ENCODE measurements at places on chromosomes 12 and 14.

- no peak for DNase-seq
Measured at GRCh38 chr12:71661977-71662530, 1.6 kb downstream of the ZFC3H1 start.

DNA sequence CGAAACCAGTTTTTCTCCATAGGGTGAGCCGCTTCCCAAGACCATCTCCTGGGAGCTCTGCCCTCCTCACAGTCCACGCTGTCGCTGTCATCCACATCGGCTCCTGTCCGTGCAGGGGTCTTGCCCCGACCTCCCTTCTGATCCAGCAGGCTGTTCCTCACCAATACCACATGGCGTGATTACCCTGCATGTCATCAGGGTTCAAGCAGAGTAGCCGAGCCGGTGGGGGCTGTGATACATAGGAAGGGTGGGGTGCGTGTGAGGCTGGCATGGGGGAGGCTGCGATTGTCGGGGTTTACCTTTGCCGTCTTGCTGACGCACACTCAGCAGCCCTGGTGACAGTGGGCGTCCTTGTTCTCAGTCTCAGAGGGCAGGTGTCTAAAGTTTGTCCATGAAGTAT, 17.0 kb downstream of the TEDC1 start:
- DNase-seq = no peak

DNA sequence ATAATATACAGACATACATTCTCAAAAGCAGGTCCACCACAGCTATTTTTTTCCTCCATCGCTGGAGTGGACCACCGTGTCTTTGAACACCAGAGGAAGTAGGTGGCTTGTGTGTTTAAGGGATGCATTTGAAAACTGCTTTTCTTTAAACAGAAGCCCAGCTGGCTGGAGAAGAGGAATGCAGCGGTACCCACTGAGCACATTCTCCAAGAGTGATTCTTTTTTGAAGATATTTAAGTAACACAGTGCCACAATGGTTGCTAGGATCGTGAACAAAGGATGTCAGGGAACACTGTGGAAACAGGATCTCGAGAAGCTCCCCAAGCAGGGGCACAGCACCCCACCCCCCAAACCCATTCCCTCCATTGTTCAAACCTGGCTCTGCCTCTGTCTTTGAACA, 286.6 kb upstream of the PWP1 start:
- DNase-seq = no peak

GRCh38 chr12:112905451-112906089, 1.2 kb upstream of the OAS1 start:
- no peak for DNase-seq

GRCh38 chr14:90093942-90094595, 32.3 kb downstream of the KCNK13 start:
- no peak for DNase-seq

DNA sequence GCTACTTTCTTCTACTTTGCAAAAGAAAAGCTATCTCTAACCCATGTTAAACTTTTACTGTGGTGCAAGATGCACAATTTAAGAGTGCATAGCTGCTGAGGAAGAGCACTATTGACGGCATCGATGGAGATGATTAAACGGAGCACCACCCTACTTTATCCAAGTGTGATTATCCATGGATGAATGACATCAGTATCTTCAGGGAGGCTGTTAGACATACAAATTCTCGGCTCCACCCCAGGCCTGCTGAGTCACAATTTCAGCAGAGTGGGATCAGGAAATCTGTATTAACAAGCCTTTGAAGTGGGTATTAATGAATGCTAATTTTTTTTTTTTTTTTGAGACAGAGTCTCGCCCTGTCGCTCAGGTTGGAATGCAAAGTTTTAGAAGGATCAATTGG, 16.2 kb downstream of the SLC2A14 start:
- no peak for DNase-seq

- DNase-seq = no peak
Measured at GRCh38 chr14:89862856-89863255, 91.7 kb downstream of the EFCAB11 start.

GRCh38 chr12:31651893-31652521, 7.5 kb upstream of the ETFBKMT start:
- no peak for DNase-seq

- no peak for DNase-seq
Measured at GRCh38 chr14:35281341-35281740, 10.8 kb upstream of the PSMA6 start.

DNA sequence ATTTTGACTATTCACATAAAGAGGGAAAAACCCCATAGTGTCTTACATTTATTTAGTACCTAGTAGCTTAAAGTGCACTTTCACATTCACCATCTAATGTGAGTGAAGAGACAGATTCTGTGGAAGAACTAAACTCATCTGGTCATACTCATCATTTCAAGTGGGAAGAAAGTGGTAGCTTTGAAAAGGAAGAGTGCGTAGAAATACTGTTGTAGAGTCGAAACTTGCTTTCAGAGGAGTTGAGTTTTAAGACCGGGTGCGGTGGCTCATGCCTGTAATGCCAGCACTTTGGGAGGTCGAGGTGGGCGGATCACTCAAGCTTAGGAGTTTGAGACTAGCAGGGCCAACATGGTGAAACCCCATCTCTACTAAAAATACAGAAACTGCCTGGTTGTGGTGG, 222.2 kb downstream of the ERC1 start:
- no peak for DNase-seq

DNA sequence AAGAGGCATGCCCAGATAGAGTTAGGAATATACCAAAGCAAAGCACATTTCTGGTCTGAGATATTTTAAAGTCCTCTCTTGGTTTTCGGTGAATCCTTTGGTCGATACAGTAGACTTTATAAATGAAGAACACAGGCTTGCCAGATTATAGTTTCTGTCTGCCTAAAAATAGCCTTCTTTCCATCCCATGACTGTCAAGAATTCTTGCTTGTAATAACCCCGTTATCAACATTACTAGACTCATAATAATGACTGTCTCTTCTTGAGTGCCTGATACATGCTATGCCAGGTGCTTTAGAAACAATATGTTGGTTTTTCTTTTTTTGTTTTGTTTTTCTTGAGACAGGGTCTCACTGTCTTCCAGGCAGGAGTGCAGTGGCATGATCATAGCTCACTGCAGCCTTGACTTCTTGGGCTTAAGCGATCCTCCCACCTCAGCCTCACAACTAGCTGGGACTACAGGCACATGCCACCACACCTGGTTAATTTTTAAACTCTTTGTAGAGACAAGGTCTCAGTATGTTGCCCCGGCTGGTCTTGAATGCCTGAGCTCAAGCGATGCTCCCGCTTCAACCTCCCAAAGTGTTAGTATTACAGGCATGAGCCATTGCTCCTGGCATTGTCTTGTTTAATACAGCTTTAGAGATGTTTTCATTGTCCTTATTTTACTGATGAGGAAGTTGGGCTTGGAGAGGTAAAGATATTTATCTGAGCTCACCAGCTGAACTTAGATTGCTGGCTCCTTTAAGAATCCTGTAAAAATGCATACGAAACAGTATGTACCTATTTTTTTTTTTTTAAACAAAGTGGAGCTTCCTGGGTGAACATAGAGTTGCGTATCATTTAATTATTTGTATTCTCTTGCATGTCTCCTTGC, 30.4 kb downstream of the CHST11 start:
- no peak for DNase-seq

DNA sequence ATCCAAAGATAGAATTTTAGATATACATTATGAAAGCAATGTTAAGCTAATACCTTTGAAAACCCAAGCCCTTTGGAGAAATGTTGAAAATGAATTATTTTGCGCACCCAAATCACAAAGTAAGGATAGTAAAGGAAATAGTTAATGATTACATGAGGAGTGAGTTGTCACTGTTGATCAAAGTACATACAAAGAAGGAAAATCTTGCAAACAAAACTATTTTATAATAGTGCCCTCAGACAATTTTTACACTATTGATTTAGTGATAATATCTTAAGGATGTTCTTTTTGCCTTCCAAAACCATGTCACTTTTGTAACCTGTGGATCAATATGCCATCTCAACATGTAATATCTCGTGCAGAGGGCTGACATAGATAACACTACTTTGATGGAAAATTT, 146.8 kb downstream of the DUSP6 start:
- no peak for DNase-seq

GRCh38 chr12:83739607-83740006, 1052.9 kb downstream of the TMTC2 start:
- DNase-seq = no peak

Data from HT-29 (cell line).